ENCODE measurements at places on chromosomes 2 and 18.

- DNase-seq = no peak
Observed at GRCh38 chr2:127205218-127206125, 14.6 kb downstream of the CYP27C1 start.

- no peak for DNase-seq
Observed at GRCh38 chr2:71938659-71939587, 208.7 kb downstream of the CYP26B1 start.

DNA sequence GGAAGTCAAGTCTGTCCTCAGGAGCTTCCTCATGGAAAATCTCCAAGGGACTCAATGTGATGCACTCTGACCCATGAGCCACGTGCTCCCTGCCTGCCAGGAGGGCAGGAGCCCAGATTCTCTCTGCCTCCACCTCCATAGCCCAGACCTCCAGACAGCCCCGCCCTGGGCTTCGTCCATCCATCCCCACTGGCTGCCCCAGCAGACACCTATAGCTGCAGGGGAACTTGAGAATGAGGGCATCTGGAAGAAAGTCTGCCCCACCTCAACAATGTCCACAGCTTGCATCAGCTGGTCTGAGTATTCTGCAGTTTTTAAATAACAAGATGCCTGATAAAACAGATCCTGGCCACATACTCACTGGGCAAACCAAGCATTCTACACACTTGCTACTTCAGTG lies 418.8 kb upstream of the SMIM21 start:
- no peak for DNase-seq

- no peak for DNase-seq
Observed at GRCh38 chr18:42958353-42958752, 157.1 kb downstream of the RIT2 start.

DNA sequence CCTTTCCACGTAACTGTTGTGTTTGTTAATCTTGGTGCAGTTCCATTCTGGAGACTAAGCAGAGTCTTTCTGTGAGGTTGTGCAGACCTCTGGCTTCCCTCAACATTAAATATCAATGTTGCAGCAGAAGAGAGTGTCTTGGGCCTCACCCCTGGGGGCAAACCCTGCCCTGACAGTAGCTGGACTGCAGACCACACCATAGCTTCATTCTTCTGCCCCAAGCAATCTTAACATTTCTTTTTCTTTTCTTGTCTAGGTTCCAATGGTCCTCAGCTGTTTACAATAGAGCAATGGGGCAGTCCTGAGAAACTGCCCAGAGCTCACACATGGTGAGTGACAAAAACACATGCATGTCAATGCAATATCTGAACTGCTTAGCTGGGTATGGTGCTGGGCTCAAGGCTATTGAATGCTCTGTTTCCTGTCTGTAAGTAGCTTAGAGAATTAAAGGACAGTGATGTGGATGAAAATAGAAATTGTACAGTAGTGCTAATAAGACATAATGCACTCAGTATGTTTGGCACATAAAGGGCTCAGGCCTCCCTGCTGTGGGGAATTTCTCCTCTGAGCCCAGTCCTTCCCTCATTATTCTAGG lies 237.6 kb downstream of the ALPK2 start:
- no peak for DNase-seq

DNA sequence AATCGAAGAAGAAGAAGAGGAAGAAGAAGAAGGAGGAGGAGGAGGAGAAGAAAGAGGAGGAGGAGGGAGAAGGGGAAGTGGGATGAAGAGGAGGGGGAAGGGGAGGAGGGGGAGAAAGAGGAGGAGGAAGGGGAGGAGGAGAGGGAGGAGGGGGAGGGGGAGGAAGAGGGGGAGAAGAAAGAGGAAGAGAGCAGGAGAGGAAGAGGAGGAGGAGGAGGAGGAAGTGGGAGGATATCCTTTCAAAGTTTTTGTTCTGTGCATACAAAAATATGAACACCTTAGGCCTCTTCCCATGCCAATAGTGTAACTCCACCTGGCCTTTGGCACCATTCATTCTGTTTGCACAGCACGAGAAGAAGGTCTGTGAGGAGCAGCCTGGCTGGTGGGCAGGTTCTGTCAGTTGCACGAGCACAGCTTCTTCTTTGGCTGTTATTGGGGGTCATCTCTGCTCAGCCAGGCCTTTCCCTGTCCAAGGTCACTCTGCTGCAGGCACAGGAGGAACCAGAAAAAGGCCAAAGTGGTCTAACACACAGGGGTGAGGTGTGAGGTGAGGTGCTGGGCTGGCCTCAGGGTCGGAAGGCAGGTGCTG lies 25.8 kb upstream of the PLB1 start:
- no peak for DNase-seq

- no peak for DNase-seq
Observed at GRCh38 chr2:75560022-75560767, 544 bp downstream of the EVA1A start.

GRCh38 chr2:159380685-159381239 lies 94.3 kb upstream of the WDSUB1 start:
- no peak for DNase-seq

- no peak for DNase-seq
Observed at GRCh38 chr2:11467129-11467649, 1.2 kb upstream of the E2F6 start.

DNA sequence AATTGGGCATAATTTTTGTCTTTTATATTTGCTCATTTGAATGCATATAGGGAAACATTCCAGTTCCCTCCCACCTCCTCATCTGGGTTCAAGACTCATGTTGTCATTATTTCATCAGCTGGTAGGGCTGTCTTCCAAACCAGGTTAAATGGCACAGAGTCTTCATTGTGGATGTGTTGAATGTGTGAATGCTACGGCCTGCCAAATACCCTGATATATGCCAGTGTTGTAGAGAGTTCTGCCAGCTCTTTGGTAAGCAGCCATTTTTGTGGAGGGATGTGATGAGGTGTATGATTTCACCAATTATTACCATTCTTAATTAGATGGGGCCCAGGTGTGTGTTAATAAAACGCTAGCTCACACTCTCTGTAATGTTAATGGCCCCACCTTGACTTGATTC lies 121.7 kb downstream of the LYPD6B start:
- DNase-seq = no peak

GRCh38 chr2:161915121-161915520 lies 158.9 kb downstream of the DPP4 start:
- no peak for DNase-seq

- DNase-seq = no peak
Observed at GRCh38 chr2:74393525-74393924, 13.4 kb upstream of the DCTN1 start.

DNA sequence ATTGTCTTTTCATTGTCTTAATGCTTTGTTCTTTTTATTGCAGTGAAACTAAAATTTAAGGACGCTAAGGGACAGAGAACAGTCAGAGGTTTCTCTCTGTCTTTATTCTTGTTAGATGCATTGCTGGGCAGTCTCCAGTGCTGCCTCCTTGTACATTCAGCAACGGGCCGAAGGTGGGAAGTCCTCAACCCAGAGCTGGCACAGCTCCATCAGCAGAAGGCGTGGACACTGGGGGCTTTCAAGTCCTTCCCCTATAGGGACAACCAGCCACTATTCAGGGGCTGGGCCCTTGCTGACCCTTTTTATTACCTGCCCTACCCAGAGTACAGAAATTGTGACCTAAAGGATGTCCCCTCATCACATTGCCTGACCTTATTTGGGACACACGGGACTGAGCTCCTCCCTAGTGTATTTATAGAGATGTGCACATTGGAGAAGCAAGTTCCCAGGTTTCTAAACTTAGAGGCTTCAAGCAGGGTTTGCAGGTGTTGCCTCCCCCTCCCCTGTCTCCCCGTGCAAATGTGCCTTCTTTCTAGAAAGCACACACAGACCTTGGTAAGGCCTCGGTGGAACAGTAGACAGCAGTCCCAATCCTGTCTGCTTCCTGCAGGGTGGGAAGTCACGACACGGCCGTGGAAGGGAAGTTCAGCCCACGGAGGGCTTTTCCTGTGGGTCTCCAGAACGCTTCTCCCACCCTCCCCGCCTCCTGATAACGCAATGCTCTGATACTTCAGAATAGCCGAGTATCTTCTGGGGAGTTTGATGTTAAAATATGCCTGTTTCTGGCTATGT lies 68.2 kb downstream of the ZCCHC2 start:
- no peak for DNase-seq

DNA sequence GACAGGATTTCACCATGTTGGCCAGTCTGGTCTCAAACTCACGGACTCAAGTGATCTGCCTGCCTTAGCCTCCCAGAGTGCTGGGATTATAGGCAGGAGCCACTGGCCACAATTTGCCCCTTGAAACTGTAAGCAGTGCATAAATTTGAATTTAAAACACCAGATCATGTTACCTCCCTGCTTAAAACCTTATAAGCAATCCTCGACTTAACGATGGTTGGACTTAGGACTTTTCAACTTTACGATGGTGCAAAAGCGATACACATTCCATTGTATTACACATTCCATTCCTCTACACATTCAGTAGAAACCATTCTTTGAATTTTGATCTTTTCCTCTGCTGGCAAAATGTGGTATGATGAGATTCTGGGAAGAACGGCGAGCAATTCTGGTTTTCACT lies 23.2 kb upstream of the EFR3B start:
- no peak for DNase-seq

GRCh38 chr2:207071820-207072219 lies 93.9 kb downstream of the KLF7 start:
- DNase-seq = no peak

- no peak for DNase-seq
Observed at GRCh38 chr18:61738042-61738441, 154.8 kb downstream of the RNF152 start.

GRCh38 chr2:13046557-13047165 lies 329.9 kb downstream of the TRIB2 start:
- no peak for DNase-seq

- DNase-seq = no peak
Observed at GRCh38 chr2:169815849-169816248, 8.9 kb downstream of the METTL5 start.

DNA sequence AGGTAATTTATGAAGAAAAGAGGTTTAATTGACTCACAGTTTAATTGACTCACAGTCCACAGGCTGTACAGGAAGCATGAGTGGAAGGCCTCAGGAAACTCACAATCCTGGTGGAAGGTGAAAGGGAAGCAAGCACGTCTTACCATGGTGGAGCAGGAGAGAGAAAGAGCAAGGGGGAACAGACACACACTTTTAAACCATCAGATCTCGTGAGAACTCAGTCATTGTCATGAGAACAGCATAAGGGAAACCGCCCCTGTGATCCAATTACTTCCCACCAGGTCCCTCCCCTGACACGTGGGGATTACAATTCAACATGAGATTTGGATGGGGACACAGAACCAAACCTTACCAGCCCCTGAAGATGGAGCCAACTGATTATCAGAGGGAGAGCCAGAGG lies 11.2 kb upstream of the PUM2 start:
- no peak for DNase-seq

DNA sequence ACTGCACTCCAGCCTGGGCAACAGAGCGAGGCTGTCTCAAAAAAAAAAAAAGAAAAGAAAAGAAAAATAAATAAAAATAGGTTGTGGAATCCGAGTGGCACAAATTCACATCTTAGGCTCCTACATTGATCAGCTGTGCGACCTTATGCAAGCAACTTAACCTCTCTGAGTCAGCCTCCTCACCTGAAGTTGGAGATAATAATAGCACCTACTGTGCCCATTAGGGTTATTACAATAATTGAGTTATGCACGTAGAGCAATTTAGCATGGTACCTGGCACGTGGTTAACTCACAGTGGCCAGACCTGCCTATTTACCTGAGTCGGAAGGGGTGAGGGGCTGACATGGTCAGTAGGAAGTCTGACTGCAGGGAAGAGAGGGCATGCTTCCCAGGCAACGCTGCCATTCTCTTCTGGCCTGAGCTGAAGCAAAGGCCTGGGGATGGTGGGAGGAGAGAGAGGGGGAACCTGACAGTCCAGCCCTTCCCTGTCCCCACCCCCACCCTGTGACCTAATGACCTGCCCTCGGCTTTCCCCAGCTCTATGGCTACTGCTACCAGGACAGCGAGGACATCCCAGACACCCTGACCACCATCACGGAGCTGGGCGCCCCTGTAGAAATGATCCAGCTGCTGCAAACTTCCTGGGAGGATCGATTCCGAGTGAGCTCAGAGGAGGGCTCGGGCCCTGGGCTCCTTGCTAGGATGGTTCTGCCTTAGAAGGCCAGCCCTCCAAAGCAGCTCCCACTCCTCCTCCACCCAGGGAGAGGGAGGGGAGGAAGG lies 5.1 kb downstream of the PKDCC start:
- DNase-seq = no peak

GRCh38 chr18:69995774-69996173 lies 48.1 kb upstream of the CD226 start:
- no peak for DNase-seq

- DNase-seq = no peak
Observed at GRCh38 chr2:41923156-41923786, 124.5 kb upstream of the PKDCC start.

DNA sequence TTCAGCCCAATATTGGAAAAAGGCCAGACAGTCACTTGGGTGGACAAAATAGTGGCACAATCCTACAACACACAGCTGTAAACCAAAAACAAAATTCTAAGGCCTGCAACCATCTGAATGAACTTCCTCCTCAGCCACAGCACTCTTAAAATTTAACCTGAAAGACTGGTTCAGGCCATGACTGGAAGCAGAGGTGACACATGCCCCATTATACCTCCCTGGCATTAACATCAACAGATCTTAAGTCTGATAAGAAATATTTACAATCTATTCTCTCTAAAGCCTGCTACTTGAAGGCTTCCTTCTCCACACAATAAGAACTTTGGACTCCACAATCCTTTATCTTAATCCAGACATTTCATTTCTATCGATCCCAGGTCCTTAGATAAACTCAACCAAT lies 192.4 kb upstream of the LRP1B start:
- no peak for DNase-seq

- no peak for DNase-seq
Observed at GRCh38 chr2:159206736-159207380, 79.6 kb downstream of the WDSUB1 start.

DNA sequence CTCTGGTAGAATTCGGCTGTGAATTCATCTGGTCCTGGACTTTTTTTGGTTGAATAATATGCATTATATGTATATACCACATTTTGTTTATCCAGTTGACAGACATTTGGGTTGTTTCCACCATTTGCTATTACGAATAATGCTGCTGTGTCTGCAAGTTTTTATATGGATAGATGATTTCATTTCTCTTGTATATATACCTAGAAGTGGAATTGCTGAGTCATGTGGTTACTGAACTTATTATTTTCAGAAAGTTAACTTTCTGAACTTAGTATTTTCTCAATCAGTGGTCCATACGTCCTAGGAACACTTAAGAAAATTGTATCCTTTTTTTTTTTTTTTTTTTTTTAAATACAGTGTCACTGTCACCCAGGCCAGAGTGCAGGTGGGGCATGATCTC lies 63.3 kb downstream of the RIF1 start:
- no peak for DNase-seq

- DNase-seq = no peak
Observed at GRCh38 chr2:143121079-143121478, 8.1 kb upstream of the ARHGAP15 start.

GRCh38 chr2:172177581-172177980 lies 74.9 kb upstream of the DLX2 start:
- DNase-seq = no peak

- no peak for DNase-seq
Observed at GRCh38 chr18:12312976-12313375, 4.9 kb downstream of the TUBB6 start.

GRCh38 chr2:68971591-68972231 lies 2.7 kb upstream of the GKN1 start:
- DNase-seq = no peak
